ENCODE measurements at places on chromosomes 1 and 21.

DNA sequence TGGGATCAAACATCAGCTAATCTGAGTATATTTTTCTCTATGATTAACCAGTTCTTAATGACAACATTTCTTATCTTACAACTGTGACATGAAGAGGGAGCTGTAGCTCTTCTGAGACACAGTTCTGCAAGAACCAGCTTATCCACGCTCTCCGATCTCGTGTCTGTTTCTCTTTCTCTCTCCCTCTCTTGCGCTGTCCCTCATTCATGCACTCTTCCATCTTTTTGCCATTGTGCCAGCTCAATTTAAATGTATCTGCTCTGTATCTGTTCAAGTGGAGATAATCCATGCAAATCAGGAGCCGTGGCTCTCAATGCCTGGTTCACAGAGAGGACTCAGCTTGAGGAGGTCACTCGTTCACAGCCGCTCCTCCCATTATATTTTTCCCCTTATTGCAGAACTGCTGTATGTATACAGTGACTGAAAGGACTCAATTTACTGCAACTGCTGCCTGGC is 494.7 kb upstream of the ADGRL2 start:
- peak; percentile 37 for DNase-seq

DNA sequence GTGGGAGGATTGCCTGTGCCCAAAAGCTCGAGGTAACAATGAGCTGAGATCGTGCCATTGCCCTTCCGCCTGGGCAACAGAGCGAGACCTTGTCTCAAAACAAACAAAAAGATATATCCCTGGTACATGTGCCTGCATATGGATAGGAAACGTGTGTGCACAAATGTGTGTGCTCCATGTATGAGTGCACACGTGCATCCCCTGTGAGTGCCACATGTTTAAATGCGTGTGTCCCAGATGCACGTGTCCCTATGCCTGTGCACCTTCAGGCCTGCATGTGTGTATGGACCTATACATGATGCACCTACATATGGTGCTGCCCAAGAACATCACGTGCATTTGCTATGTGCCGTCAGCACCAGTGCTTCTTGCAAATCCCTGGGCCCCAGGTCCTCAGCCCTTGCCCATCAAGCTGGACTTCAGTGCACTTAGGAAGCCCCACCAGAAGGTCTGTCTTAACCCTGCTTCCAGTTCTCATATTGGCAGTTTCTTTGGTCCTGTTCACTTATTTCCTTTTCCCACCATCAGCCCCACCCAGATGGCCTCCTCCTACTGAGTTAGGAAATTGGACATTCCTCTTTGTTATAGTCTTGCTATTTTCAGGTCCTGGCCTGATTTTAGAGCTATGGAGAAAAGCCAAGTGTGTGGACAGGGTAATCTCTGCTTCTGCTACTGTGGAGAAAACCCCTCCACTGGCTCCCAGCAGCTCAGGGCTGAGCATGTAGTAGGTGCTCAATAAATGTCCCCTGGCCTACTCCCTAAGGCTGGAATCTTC is 15.4 kb downstream of the TIE1 start:
- DNase-seq = no peak

GRCh38 chr1:51963592-51964308 is 26.8 kb downstream of the RAB3B start:
- DNase-seq = no peak

- DNase-seq = no peak
Measured at GRCh38 chr1:229288516-229288915, 17.6 kb downstream of the RAB4A start.

GRCh38 chr1:234205966-234206365 is 167.3 kb upstream of the COA6 start:
- DNase-seq = no peak

Measured in ELR (cell line).